ENCODE measurements at places on chromosomes 5 and 9.

DNA sequence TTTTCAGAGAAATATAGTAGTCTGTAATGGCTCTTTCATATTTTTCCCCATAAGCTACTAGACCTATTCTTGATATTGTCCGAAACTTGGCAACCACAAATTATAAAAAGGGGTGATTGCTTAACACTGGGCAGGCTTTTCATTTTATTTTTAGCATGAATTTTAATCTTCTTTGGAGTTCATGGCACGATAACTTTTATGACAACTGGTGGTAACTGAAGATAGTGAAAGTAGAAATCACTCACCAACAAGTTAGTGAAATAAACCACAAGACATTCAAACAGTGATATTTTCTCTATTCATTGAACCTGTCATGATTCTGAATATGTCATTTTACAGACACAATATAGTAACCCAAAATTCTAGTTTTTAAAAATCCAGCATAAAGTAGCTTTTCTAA, 213.9 kb downstream of the PRDM9 start:
- no peak for DNase-seq

- DNase-seq: no peak
Measured at GRCh38 chr9:100521282-100521681, 48.3 kb downstream of the TMEFF1 start.

DNA sequence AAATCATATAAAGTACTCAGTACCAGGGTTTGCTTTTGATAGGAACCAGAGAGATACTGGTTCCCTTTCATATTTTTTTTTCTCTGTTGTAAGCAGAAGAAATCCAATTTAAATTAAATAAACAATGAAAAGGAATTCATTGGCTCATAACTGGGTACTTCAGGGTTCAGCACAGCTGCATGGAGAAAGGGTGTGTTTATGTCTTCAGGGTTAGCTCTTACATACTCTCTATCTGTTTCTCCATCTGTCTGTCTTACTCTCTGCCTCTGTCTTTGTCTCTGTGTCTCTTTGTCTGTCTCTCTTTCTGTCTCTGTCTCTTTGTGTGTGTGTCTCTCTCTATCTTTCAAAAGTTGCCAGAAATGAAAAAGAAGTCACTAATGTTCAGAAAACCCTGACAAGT, 345.9 kb downstream of the MSX2 start:
- DNase-seq: no peak

DNA sequence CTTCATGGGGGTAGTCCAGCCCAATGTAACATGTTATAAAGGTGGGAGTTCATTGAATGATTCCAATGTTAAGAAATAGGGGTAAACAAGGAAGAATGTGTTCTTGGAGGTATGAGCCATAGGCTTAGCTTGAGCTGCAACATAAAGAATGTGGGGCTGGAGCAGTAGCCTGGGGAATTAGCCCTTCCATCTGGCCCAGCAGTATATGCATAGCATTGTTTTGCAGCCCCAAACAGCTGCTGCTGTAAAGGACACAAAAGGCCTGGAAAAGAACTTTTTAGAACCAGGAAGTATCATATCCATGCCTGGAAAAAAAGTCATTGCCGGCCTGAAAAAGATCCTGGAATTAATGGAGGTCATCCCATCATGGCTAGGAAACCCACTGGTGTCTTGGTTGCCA, 55.8 kb upstream of the SMARCA2 start:
- DNase-seq: no peak

- peak; percentile 54 for DNase-seq
Measured at GRCh38 chr5:172123269-172123692, 64.7 kb downstream of the STK10 start.

DNA sequence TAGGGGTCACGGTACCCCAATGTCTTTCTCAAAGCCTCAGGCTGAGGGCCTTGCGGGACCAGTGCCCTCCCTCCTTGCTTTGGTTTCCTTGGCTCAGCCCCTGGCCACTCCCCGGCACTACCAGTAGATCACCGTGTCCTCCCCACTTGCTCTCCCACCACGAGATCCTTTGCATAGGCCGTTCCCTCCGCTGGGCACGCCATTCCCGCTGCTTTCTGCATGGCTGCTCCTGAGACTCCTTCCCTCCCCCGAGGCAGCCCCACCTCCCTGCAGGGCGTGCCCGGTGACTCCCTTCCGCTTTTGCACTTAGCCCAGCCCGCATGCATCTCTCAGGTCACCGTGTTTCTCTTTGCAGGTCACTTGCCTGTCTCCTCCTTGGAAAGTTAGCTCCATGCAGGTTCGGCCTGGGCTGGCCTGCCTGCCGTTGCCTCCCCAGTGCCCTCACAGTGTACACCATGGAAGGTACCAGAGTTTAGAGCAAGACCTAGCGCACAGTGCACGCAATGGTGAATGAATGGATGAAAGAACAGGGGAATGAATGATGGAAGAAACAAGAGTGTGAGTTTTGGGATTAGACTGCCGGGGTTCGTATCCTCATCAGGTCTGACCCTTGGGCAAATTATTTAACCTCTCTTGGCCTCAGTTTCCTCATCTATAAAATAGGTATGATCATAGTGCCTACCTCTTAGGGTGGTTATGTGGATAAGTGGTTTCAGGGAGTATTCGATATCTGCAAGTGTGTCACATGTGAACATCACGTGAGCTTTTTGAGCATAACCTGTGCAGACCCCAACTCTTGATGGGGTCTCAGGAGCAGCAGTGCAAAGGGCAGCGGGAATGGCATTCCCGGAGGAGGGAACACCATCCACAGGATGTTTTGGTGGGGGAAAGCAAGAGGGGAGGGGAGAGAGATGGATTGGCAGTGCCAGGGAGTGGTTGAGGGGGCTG, 214.3 kb downstream of the C9orf50 start:
- no peak for DNase-seq

DNA sequence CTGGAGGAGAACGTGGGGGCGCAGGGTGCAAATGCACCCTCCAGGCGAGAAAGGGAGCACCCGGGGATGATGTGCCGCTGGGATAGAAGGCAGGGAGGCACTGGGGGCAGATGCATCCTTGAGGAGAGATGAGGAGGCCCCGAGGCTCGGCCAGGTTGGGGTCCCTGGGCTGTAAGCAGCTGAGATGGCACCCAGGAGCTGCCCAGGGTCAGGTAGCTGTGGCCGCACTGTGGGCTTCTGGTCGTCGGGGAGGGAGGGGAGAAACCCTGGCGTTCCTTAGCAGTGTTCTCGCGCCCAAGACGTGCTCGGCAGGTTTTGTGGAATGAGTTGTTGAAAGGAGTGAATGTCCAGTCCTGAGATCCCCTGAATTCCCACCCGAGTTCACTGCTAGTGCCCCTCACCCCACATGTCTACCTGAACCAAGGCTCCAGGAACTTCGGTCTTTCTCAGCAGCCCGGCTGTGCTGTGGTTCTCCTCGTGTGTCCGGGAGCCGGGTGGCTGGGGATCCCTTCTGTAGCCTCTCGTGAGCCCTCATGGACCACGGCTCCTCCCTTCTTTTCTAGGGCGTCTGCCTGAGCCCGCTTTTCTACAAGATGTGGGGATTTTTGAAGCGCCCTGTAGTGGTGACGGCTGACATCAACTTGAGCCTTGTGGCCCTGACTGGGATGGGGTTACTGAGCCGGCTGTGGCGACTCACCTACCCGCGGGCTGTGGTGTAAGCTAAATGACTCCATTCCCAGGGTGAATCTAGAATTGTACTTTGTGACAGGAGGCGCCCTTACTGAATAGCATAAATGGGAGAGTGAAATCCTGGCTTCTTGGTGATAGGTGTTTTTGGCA, 1.1 kb downstream of the POMT1 start:
- no peak for DNase-seq

DNA sequence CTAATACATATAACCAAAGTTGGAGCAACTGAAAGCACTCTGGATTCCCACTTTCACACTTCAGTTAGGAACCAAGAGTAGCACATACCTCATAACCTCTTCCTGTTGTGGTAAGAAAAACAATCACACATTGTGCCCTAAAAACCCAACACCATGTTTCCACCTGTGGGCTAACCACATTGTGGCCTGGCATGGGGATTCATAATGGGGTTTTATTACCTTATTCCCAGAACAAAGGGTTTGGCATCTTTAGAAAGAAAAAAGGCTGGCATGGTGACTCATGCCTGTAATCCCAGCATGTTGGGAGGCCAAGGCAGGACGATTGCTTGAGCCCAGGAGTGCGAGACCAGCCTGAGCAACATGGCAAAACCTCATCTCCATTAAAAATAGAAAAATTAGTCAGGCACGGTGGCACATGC, 60.6 kb downstream of the HSD17B3 start:
- DNase-seq: no peak

- no peak for DNase-seq
Measured at GRCh38 chr9:112605963-112606699, 111.8 kb downstream of the INIP start.

DNA sequence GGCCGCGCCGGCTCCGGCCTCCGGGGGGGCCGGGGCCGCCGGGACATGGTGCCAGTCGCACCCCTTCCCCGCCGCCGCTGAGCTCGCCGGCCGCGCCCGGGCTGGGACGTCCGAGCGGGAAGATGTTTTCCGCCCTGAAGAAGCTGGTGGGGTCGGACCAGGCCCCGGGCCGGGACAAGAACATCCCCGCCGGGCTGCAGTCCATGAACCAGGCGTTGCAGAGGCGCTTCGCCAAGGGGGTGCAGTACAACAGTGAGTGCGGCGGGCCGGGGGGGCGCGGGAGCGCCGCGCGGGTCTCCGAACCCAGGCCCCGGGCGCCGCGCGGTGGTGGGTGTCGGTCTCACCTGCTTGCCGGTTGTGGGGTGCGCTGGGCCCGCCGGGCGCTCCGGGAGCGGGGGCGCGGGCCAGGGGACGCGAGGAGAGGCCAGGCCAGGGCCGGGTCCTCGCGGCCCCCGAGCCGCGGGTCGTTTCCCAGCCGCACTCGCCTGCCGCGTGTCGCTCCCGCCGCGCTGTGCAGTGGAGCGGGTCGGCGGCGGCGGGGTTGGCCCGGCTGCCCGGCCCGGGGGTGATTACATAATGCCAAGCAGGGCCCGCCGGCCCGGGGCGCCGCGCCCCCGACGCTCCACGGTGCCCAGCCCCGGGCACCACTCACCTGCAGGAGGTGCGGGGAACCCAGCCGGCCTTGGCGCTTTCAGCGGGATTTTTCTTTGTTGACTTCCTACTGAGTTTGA, 492 bp downstream of the RABL6 start:
- DNase-seq: no peak

DNA sequence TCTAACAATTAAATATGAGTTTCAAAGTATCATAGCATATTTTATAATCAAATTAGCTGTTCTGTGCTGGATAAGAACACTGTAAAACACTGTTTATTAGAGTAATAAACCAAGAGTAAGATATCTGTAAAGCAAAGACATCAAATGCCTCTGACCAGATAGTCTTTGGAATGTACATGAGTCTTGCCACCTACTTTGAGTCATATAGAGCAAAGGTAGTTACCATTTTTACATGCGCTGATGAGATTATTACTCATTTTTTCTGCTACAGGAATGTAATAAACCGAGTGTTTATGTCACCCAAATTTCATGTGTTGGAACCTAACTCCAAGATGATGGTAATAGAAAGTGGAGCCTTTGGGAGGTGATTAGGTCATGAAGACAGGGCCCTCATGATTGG, 654.5 kb downstream of the CETN3 start:
- DNase-seq: no peak

DNA sequence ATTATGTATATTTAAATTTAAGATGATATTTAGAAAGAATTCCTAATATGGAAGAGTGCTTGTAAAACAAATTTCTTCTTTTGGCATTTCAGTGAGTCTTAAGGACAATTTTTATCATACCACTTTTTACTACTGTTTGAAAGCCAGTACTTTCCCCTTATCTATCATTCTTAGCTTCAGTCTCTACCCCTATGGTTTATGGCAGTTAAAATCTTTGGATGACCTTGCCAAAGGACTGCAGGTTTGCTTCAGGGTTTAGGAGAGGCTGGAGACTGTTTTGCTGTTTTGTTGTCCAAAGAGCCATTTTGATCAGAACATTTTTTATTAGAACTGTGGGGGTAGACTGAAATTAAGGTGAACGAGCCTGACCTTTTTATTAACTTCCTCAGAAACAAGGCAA, 30.8 kb downstream of the SLC38A9 start:
- no peak for DNase-seq

DNA sequence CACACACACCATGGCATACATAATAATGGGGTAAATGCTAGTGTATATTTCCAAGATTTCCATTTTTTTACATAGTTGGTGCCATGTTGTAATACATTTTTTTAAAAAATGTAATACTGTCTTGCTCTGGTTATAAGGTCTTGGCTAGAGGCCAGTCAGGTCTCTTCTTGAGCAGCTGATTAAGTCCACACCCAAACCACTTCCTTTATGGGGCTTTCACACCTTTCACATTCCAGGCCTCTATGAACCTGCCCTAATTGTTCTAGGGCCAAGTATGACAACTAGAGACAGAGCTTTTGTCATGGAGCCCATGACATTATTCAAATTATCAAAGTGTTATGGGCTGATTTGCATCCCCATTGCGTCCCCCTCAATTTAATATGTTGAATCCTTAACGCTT, 495.6 kb upstream of the CTNND2 start:
- no peak for DNase-seq

DNA sequence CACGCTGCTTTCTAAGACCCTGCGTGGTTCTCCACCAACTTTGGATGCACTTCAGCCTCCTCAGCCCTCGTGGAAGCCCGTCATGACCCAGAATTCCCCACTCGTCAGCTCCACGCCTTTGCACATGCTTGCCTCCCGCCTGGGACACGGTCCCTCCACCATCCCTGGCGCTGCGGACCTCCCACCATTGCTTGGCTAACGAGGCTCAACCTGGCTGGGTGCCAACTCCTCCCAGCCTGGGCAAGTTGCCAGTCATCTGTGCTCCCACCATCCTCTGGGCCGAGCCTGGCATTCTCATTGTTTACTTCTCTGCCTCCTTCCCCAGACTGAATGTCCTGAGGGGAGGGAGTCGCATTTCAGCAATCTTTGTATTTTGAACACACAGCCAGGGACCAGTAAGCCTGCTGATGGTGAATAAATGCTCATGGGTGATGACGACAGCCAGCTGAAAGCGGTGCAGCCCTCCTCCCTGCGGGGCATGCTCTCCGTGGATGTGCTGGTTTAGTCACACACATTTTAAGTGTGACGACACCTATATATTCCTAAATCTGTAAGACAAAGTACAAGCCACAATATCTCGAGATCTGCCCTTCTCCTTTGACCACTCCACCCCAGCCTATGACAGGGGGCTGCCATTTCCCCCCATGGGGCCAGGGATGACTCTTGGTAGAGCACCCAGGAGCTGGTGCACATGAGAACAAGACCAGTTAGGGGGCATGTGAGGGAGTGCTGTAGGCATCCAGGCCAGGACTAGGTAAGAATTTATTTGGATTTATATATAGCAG, 37.6 kb downstream of the ANKRD33B start:
- peak; percentile 64 for DNase-seq

DNA sequence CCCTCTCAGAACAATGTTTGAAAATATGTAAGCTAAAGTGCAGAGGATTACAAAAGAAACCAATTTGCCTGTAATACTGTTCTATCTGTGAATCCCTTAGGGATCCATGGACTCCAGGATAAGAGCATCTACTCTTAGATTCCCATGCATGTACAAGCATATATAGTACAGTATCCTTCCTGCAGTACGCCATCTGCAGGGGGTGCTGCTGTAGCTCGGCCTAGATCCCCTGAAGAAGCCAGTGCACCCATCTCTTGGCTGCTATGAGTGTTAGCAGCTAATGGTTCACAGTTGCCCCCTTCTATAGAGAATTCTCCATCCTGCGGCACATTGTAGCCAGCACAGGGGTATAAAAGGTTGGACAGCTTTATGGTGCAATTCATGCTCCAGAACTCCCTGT, 61.8 kb upstream of the SLC30A5 start:
- no peak for DNase-seq
